Prostate gland (tissue), 2 donors: ENCODE measurements at places on chromosomes 6 and 20. TPM values are rescaled to one million over a fixed set of nuclear protein-coding genes. Genes with fewer than 3 reads are reported as not detected.

- no peak for DNase-seq
Observed at GRCh38 chr6:46972531-46972930, 50.8 kb upstream of the ADGRF5 start.

- DNase-seq, result peak; percentile 69
Observed at GRCh38 chr20:51639206-51639832, 96.8 kb upstream of the NFATC2 start.

DNA sequence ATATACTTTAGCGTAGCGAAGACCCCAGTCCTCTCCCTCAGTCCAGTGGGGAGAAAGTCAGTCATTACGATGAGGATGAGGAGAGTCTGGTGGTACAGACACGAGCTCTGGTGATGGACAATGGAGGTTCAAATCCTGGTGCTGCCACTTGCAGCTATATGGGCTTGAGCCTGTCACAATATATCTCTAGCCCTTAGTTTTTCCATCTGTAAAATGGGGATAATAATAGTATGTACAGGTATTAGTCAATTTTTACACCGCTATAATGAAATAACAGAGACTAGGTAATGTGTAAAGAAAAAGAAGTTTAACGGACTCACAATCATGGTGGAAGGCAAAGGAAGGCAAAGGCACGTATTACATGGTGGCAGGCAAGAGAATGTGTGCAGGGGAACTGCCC, 237.9 kb downstream of the BCAS1 start:
- DNase-seq, result no peak

The PPDPF gene
- 602 TPM for total RNA-seq

DNA sequence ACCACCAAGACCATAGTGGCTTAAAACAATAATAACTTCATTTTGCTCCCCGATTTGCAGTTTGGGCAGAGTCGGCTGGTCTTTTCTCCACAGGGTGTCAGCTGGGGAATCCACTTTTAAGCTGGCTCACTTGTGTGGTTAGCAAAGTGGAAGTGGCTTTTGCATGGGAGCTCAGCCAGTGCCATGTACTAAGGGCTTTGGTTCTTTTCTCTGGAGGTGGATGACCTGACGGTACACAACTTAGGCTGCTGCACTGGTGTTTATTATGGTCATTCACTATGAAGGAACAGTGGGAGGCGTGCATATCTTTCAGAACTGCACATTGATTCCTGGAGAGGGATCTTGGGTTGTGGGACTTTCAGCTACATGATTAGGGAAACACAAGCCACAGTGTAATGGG, 141.0 kb downstream of the OR2B2 start:
- no peak for DNase-seq

The COL10A1 gene
- not detected for total RNA-seq

- DNase-seq, result no peak
Observed at GRCh38 chr6:130046671-130047070, 28.3 kb downstream of the L3MBTL3 start.

DNA sequence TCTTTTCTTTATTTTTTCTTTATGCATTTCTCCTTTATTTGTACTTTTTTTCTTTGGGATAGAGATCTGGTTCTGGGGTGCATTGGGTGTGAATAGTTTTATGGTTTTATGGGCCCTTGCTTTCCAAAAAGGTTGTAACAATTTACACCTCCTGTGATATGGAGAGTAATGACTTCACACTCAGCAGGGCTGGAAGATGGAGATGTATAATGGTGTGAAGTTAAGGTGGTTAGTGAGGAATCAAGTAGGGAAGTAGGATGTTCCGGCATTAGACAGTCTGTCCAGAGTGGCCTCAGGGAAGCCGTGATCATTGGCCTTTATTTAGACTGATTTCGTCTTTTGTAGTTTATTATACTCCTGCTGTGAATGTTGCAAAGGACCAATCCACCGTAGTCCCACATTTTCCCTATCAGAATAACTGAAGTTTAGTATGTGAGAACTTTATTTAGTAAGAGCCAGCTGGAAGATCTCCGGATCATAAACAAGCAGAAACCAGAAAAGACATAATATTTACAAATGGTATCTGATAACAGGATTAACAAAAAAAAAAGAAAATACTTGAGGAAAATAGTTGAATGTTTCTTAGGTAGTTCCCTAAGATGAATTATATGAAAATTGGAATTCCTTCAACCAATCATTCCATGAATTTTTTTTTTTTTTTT, 255.5 kb downstream of the TBC1D7 start:
- DNase-seq, result no peak

DNA sequence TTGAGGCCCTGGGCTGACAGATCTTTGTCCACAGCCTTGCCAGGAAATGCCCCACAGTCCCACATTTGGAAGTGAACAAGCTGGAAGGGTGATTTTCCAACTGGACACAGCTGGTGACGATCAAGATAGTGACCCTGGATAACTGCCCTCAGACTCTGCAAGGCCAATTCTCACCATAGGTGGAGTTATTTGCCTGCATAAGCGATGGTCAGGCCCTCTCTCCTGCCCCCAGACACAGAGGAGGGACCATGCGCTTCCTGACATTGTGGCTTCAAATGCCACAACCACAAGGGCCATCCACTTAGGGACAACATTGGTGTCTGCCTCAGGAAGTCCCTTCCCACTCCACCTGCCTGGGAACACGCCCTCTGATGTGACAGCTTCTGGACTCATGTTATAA, 96.0 kb downstream of the JPH2 start:
- no peak for DNase-seq
